ENCODE measurements at places on chromosomes 3 and 15.
A peak's percentile ranks its signal among the peaks of the same experiment; 100 is the strongest.

- peak; percentile 84 for DNase-seq
Measured at GRCh38 chr3:152269056-152269830, 514 bp downstream of the MBNL1 start.

GRCh38 chr3:98008855-98009254, 26.3 kb downstream of the GABRR3 start:
- DNase-seq, result no peak

DNA sequence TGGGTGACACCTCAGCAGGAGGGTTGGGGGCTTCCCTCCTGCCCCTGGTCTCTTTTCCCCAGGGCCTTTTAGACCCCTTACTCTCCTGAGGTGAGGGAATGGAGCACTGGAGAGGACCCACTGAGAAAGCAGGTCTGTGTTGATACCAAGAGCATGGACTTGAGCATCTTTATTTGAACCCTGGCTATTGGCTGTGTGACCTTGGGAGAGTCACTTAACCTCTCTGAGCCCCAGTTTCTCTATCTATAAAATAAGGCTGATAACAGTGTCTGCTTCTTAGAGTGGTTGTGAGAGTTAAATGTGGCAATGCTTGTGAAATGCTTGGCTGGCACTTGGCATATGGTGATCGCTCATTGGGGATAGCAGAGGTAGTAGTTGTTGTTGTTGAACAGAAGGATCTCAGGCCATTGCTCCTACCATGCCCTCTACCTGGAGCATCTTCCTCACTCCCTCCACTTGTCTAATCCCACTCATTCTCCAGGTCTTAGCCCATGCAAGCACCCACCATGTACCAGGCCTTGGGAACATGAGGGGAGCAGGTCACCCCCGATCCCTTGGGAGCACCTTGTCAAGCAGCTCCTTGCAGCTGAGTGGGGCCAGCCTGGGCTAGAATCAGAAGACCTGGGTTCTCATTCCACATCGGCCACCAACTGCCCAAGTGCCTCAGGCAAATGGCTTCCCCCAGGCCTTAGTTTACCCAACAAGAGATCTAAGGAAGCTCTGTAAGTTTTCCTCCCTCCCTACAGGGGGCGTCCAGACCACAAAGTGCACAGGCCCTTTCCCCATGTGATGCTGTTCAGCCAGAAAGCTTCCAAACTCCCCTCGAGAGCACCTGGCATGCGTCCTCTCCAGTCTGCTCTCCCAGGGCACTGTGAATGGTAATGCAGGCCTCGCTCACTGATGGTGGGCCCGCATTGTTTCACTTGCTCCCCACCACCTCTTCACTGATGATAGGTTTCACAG, 96.7 kb downstream of the LSM3 start:
- no peak for DNase-seq

- no peak for DNase-seq
Measured at GRCh38 chr3:64029287-64029686, 6.0 kb upstream of the PSMD6 start.

DNA sequence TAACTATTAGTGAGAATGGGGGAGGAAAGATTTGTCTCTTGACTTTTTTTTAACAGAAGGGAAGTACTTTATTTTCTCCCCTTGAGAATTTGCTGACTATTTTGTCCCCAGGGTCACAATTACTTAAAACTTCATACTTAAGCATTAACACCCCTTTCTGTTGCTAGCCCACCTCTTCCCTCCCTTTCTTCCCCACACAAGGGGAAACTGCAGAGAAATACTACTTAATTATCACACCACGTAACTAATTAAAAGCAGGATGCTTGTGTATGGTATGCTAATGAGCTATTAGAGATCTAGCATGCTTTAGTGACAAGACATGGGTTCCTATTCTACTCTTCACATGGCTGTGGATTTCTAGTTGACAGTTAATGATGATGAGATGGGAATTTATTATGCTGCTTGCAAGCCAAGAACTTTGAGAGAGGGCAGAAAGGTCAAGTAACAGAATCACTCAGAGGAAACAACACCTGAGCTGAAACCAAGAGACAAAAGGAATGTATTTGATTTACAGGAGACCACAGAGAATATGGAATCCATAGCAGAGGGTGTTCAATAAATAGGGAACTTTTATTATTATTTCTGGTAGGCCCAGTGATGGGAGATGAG, 179.2 kb downstream of the LSAMP start:
- DNase-seq, result no peak

DNA sequence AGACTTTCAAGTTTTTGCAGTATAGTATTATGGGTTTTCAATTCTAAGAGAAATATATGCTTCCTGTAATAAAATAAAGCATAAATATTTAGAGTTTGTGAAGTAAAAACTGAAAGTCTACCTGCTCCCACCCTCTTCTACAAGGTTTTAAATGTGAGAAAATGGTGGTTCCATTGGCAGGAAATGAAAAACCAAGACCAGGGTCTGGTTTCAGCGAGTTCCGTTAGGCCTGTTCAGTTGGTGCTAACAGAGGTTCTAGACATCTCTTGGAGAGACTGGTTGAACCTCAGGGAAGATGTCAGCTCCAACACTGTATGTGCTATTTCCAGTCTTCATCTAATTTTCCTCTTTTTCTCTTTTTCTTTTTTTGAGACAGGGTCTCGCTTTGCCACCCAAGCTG, 11.8 kb upstream of the MYO1E start:
- DNase-seq, result no peak

DNA sequence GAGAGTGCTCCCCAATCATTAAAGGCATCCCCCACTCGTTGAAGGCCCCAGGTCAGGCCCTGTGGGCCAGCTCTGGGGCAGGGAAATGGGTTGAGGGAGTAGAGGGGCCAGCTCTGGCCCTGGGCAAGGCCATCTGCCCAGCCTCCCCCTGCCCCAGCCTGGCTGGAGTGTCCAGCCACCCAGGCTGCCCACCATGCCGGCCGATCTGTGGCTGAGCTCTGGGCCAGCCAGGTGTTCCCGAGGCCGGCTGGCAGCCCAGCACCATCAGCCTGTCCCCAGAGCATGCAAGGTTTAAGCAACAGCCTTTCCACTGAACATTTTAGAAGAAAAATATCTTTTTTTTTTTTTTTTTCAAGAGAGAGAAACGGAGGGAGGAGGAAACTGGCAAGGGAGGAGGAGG, 62.8 kb upstream of the LINGO1 start:
- no peak for DNase-seq

- no peak for DNase-seq
Measured at GRCh38 chr3:107521469-107522059, 1.2 kb upstream of the BBX start.

DNA sequence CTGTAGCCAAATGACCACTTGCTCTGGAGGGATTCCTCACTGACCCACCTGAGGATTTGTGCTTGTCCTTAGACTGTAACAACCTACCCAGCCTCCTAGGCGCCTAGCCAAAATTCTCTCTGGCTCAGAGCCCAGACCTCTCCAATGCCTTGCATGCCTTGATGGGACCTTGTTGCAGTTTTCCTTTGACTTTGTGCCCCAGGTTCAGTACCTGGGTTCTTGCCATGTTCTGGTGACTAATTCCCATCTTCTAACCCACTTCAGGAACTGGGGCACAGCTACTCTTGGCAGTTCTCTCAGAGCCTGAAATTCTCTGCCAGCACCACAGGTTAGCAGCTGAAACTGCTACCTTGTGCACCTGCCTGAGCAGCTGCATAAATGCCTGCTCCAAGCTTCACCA, 27.0 kb upstream of the UBE3A start:
- DNase-seq, result no peak

GRCh38 chr3:56787784-56788256, 13.9 kb downstream of the ARHGEF3 start:
- DNase-seq, result peak; percentile 66

DNA sequence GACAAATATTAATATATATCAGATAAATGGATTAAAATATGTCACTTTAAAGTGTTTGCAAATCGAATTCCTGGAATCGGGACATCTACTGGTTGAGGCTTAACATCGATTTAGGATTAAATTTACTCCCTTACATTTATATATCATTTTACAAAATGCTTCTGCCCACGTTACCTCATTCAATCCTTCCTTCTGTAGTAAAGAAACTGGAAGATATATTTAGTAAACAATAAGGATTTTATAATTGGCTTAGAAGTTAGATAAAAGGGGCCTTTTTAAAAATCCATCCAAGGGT, 1.3 kb downstream of the CLPX start:
- no peak for DNase-seq

DNA sequence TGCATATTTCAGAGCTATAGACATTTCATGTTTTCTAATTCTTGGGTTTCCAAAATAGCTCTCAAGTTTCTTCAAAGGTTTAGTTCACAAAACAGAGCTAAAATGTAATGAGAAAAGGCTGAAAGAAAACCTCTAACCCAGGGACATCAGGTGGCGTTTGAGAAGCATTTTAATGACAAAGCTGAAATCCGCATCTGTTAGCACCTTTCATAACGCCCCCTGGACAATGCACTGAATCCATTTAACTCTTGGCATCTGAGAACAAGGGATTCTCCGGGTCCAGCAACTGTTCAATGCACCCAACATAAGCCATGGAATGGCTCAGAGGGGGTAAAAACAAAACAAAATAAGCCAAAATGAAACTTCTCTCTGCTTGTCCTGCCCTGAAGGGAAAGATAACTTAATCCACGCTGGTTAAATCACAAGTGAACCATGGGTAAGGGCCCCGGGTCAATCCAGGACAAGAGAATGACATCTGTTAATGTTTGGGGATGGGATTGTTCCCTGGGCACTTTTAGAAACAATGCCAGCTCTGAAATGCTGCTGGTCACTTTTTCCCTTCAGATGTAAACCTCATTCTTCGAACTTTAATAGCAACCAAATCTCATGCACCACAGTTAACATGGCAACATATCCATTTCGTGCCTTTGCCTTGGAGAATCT, 466.2 kb upstream of the ADAMTS9 start:
- DNase-seq, result no peak

DNA sequence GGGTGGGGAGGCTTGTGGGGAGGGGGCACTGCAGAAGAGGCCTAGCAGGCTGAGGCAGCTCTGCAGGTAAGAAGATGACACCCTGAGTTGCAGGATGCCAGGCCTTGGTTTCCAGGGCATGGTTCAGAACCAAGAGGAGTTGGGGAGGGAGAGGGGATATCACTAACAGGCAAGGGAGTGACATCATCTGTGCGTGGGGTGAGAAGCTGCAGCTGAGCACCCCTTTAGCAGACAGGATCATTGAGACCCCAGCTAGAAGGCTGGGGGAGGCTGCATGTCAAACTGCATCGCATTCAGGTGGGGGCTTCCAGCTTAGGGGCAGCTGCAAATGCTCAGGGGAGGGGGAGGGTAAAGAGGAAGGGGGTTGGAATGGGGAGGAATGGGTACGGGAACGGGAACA, 23.0 kb downstream of the CACNA2D2 start:
- no peak for DNase-seq

- no peak for DNase-seq
Measured at GRCh38 chr3:117630885-117631284, 921.3 kb downstream of the TUSC7 start.

GRCh38 chr3:72682936-72683452, 165.3 kb downstream of the SHQ1 start:
- DNase-seq, result no peak

DNA sequence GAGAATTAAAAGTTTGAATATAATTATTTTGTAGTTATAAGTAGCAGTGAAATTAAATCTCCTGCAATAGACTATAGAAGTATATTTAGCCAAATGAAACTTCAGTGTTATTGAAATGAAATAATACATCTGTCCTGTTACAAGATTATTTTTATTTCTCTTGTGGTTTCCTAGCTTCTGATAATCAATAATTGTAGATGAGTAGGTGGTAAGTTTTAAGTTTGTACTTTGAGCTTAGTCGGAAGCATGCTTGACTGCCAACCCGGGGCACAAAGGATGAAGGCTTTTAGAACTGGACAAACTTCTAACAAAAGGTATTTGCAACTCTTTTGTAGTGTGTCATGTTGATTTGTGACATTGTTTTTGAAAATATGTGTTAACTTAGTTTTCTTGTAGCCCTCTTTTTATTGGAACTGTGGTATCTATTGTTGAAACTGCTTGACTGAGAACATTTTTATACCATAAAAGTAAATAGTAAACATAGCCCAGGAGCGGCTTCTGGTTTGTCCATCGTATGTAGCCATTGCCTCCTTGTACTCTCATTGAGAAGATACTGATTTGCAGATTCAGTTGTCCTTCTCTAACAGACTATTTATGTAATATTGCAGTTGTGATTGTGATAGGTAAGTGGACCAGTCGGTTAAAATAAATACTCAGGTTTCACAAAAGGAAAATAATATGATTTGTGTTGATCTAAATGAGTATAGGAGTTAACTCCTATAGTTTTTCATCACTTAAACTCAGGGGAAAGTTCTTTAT, 2.9 kb downstream of the CTNNB1 start:
- no peak for DNase-seq

- no peak for DNase-seq
Measured at GRCh38 chr3:144127014-144127413, 155.4 kb downstream of the DIPK2A start.

- peak; percentile 51 for DNase-seq
Measured at GRCh38 chr3:15405448-15406050, 21.8 kb downstream of the METTL6 start.

DNA sequence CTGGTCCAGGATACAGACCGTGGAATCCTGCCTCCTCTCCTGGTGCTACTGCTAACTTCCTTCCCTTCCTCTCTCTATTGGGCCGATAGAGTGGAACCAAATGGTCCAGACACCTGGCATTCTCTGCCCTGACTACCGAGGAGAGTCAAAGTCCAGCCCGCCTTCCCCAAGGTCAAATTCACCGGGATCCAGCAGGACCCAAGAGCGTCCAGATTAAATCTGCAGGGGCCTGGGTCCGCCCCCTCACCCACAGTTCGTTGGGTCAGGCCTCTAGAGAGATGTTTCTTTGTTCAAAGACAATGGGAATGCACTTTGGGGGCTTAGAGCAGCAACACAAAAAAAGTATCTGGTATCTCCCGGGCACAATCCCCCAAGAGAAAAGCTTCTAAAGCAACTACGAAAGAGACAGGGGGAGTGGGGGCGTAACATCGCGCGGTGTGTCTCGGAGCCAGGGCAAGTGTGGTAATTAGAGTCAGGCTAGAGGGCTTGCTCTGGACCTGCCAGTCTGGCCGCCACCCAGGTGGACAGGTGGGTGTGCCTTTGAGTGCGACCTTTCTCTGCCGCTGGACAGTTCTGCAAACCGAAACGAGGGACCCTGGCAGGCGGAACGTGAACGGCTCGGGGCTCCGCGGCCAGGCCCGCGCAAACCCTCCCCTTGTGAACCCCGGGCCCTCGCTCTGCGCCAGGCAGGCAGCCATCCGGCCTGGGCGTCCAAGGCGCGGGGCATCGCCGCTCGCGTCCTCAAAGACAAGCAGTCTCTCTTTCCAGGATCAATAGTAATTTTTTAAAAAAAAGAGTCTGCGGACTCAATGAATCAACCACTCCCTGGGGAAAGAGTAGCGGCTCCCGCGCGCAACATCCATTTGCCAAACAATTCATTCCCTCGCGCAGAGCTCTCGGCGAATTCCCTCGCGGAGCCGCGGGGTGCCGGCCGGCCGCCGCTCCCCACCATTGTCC, 806 bp downstream of the KLHL25 start:
- DNase-seq, result peak; percentile 34

- DNase-seq, result no peak
Measured at GRCh38 chr3:134237454-134238145, 13.1 kb downstream of the RYK start.

- no peak for DNase-seq
Measured at GRCh38 chr3:107753494-107753893, 230.7 kb downstream of the BBX start.

GRCh38 chr3:98954242-98954641, 52.7 kb upstream of the DCBLD2 start:
- DNase-seq, result no peak

- DNase-seq, result no peak
Measured at GRCh38 chr3:158713094-158713499, 19.2 kb downstream of the RARRES1 start.

All from central memory CD4-positive, alpha-beta T cell (primary cell).